ENCODE measurements at places on chromosomes 1 and 21.

- no peak for DNase-seq
Measured at GRCh38 chr1:175857756-175858155, 114.4 kb upstream of the TNR start.

- DNase-seq, result no peak
Measured at GRCh38 chr21:45827302-45827692, 154.3 kb upstream of the COL6A1 start.

GRCh38 chr21:46097336-46098293 lies at the start of gene COL6A2:
COL6A2 (plus strand) TSS chr21:46098112.
- no peak for DNase-seq

DNA sequence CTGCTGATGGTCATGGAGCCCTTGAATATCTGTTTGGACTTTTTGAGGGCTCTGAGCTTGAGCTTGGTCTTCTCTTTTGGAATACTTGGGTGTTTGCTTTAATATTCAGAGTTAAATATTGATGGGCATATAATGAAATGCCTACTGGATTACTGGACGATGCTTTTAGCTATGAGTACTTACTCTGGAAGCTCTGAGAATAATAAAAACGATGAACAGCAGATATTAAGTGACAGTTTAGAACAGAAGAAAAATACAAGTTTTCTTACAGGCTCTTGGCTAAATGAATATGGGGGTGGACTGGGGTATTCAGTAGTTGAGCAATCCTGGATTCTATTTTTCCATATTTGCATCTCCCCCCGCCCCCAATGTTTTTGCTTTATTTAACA lies 20.7 kb downstream of the GALNT2 start:
- no peak for DNase-seq

DNA sequence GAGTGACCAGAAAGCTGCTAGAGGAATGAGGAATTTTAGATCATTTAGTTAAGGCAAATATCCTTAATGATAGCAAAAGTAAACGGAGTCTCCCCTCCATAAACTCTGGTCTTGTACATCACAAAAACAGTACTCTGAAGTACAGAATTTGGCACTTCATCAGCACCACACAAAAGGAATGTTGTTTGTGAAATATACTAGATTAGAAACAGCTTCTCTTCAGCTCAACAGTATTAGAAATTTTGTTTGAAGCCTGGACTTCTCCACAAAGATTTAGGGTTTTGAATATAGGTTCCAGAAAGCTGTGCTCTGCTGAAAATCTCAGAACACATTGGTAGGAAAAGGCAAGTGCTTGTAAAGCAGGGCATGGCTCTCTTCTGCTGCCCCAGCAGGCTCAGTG lies 135.1 kb upstream of the PTGFR start:
- no peak for DNase-seq

DNA sequence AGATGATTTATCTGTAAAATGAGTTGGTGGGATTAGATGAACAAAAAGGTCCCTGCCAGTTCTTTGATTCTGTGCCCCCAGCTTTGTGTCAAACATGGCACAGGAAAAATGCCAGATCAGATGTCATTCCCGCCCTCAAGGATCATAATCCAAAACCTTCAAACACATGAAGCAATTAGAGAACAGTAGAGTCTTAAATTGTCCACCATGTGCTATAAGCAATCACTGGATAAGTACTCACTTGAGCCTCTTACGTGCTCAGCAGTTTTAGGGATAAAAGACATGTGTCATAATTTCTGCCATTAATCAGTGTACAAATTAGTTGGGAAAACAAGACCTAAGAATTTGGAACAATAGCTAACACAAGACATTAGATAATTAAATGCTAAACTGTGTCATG lies 15.4 kb upstream of the KIAA0040 start:
- no peak for DNase-seq

GRCh38 chr1:147214842-147215539 lies 10.1 kb downstream of the FMO5 start:
- no peak for DNase-seq

- peak; percentile 55 for DNase-seq
Measured at GRCh38 chr1:240499012-240499411, 112.9 kb downstream of the GREM2 start.

- peak; percentile 68 for DNase-seq
Measured at GRCh38 chr1:210222340-210223006, 10.1 kb upstream of the SERTAD4 start.

GRCh38 chr1:216785221-216785620 lies 62.0 kb upstream of the ESRRG start:
- no peak for DNase-seq

- no peak for DNase-seq
Measured at GRCh38 chr1:41784531-41785274, 134.0 kb downstream of the HIVEP3 start.

DNA sequence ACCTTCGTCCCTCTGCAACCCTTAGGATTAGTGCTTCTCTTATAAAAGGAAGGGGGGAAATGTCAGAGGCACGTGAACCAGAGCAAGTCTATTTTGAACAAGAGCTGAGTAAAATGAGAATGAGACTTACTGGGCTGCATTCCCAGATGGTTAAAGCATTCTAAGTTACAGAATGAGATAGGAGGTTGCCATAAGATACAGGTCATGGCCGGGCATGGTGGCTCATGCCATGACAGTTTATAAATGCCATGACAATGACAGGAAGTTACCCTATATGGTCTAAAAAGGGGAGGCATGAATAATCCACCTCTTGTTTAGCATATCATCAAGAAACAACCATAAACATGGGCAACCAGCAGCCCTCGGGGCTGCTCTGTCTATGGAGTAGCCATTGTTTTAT lies 2.5 kb upstream of the AQP10 start:
- DNase-seq, result peak; percentile 26

GRCh38 chr1:205071028-205071409 lies 13.2 kb downstream of the TMEM81 start:
- DNase-seq, result no peak

DNA sequence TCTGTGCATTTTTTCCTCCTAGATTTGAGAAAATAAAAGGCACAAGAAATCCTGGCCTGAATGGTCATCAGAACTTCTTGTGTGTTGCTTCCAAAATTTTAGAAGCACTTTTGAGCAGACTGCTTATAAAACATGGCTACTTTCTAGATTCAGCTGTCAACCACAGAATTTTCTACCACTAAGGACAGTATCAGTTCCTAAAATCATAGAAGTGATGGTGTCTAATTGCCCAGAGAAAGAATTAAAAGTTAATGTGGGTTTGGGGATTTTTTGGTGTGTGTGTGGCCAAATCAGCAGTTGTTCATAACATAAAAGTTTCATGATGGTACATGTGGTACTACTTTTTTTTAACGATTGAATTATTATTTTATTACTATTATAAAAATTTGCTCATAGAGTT lies 171.4 kb upstream of the SNX7 start:
- DNase-seq, result no peak

DNA sequence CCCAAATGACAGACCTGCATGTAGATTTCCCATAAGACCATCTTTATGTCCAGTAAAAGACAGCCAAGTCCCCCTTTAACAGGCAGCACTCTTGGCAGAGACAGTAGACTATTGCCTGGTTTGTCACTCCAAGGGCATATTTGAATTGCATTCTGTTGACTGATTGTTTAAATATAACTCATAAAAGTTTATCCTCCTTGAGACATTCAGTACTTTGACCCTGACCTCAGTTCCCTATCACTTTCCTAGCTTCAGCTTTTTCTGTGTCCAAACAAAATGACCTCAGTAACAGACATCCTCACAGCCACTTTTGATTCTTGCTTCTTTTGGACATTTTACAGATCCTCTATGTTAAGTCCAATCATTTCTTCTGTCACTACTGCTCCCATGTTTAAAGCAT lies 51.1 kb downstream of the RBM11 start:
- no peak for DNase-seq

DNA sequence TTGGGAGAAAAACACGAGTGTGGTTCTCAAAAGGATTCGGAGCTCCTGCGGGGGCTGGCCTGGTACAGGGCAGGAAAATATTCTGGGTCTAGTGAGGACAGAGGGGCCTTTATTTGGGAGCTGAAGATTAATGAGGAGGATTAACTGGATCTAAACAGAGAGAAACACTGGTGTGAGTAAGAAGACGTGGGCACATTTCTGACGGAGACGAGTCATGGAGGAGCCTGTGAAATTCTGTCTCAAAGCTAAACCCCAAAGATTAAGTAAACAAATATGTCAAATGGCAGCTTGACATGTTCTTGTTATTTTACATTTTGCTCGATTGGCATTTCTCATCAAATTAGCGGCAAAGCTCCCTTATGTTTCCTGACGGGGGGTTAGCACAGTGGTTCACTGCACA lies 12.8 kb downstream of the PROK1 start:
- peak; percentile 74 for DNase-seq

- DNase-seq, result no peak
Measured at GRCh38 chr1:19441048-19441780, 44.1 kb downstream of the CAPZB start.

- no peak for DNase-seq
Measured at GRCh38 chr1:170318141-170318540, 172.4 kb downstream of the NTMT2 start.

- no peak for DNase-seq
Measured at GRCh38 chr1:157781048-157781447, 4.1 kb upstream of the FCRL2 start.

DNA sequence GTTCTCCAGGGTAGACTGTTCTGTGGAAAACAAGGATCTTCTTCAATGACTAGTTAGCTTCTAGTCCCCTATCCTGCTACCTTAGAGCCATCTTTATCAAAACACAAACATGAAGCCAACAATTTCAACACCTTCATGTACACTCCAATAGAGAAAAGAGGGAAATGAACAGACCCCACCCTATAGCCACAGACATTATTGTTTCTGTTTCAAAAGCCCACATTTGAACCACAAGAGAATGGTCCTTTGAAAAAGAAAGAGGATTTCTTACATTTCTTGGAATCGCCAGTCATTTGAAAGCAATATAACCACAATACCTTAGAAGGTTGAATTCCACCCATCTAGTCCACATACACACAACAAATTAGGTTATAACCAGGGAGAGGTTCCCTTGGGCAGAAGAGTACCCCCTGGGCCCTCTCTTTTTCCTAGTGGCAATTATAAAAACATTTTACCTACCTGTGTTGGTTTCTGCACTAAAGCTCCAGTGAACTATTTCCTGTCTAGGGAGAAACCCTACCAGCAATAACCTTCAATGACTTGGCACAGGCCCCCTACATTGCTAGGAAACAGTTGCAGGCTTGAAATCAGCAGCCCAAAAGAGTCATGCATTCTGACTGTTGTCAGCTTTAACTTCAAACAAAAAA lies 2.7 kb upstream of the LPGAT1 start:
- DNase-seq, result no peak

GRCh38 chr1:118340928-118341910 lies 156.2 kb upstream of the SPAG17 start:
- peak; percentile 35 for DNase-seq

GRCh38 chr1:63906047-63906704 lies 132.4 kb downstream of the ROR1 start:
- no peak for DNase-seq

GRCh38 chr1:156129687-156130577 lies 15.4 kb downstream of the LMNA start:
- DNase-seq, result peak; percentile 93

DNA sequence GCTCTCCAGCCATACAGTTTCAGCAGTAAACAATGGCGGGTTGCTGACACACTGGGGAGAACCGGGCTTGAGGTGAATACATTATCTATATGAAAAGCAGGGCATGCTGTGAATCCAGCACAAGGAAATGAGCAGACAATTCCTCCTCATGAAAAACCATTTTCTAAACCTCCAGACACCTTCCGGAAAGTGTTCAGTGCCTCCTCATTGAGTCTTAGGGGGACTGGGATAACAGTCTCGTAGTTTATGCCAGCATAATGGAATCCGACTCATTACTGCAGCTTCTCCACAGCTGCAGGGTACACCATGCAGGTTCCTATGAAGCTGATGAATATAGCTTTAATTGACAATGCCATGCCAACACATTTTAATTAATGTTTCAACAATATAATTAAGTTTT lies 284.1 kb downstream of the BACH1 start:
- DNase-seq, result no peak

- no peak for DNase-seq
Measured at GRCh38 chr1:188463919-188464318, 1635.2 kb downstream of the PLA2G4A start.

DNA sequence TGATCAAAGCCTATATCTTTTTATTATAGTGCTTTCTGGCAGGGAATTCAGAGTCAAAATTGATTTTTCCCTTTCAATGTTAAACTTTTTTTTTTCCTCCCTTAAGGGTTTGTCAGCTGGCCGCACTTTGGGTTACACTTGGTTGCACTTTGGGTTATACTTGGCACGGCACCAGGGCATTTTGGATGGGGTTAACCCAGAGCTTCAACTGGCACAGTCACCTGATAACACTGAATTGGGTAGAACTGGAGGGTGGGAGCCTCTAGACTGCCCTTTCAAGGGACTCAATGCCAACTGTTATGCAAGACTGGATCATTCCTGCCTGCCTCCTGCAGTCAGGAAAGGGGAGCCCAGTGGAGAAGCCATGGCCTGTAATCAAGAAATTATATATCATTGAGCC lies 211.5 kb downstream of the KCNJ6 start:
- no peak for DNase-seq

GRCh38 chr1:83860490-83861221 lies 138.3 kb downstream of the TTLL7 start:
- peak; percentile 44 for DNase-seq

DNA sequence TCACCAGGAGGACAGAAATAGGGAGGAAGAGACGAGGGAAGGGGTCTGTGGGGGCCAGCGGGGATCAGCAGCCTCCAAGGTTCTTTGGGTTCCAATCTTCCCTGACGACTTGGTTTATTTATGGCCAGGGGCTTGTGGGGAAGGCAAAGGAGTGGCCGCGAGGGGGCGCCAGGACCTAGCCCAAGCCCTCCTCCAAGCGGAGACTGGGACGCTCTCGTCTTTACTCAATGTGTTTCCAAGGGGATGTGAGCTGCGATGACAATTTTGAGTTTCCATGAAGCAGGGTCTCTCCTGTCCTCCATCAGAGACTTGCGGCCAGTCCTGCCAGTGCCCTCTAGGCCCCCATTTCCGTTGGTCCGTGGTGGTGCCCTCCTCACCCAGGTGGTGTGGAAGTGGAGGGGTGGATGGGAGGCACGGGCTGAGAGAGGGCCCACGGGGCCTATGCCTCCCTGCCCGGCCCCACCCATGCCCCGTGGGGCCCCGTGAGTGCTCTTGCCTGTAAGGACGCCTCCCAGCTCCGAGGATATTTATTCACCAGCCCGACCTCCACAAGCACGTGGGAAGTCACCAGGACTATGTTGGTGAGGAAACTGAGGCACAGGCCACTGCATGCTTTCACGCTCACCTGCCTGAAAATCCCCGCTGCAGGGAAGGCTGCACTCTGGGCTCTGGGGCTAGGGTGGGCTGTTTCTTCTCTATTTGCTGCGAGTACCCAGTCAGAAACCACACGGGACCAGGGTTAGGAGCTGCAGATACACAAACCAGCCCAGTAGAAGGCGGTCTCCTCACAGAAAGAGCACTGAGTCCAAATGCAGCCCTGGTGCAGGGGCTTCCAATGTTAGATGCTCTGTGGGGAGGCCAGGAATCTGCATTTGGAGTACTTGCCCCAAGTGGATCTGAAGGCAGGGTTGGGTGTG lies 26.5 kb downstream of the DMRTB1 start:
- peak; percentile 50 for DNase-seq

All from bronchial epithelial cell (primary cell).